Tongue (tissue), 3 donors: ENCODE measurements at places on chromosomes 7 and 10.

- no peak for DNase-seq
Measured at GRCh38 chr10:1115607-1115955, 59.4 kb downstream of the WDR37 start.

DNA sequence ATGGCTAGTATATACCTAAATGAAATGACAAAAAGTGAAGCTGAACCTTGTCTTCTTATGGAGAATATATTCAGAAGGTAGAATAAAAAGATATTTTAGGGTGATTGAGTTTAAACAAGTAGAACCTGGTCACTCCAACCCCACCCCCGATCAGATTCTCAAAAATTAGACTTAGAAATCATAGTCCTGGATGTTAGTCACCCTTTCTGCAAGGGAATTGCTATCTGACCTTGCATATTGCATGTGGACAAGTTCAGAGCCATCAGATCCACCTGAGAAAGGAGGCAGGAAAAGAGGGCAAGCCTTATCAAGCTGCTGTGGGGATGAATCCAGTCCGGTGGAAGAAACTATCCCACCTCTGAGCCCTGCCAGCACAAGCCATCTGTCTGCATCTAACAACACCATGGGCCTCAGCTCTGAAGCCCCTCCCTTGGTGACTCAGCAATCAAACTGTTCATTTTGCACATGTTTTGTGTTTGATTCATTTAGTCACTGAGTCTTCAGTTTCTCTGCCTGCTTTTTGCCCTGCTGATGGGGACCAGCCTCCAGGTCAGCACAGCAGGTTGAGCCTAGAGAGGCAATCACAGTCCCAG is 727.3 kb downstream of the AUTS2 start:
- DNase-seq = peak; percentile 49

DNA sequence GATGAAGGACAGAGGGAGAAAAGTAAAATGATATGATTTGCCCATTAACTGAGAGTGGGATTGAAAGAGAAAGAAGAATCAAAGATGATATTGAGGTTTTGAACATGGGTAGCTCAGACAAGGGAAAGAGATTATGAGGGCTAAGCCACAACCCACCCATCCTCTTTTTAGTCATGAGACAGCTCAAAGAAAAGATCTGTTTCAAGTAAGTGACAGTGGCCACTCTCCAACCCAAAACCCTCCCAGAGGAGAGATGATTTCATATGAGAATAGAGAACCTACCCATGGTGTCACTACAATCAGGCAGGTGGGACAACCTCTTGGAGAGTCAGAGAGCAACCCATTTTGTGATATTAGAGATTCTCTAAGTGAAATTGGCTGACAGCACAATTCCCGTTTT is 32.2 kb downstream of the PLXNA4 start:
- no peak for DNase-seq

GRCh38 chr10:38025283-38025682 is 14.8 kb downstream of the ZNF33A start:
- no peak for DNase-seq

DNA sequence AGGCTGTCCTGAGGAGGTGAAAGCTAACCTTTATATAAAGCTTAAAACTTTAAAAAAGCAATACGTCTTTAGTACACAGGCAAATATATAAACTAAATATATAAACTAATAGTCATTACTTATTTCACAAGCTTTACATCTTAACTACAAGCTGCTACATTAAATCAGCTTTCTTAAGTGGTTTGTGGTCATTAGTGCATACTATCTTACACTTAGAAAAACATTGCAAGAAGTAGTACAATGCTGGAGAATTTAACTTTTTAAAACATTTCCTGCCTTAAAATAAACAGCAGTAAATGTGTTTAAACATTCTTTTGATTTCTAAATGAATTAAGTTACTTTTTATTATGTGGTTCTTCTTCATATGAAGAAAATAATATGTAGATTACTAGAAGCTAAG is 36.3 kb downstream of the MET start:
- no peak for DNase-seq

DNA sequence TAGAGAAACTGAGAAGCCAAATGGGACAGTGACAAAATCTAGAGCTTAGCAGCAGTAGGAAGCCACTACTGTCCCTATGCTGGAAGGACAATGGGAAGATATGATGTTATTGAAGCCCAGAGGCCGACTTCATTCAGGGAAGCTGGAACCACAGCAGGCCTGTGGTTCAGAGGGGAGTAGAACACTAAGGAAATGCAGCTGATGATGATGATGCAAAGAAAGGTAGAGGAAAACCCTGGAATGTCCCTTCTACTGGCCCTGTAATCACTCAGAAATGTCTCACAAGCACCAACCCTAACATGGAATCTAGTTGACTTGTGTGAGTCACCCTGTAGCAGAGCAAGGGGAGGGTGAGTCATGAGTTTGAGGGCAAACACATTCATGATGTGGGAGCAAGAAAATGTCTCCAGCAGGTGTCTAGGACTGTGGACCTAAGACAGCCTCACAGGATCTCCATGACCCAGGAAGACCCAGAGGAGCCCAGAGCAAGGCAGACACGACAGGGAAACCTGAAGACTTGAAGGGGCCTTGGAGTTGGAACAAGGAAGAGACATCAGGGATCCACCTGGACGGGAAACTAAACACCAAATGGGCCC is 37.0 kb upstream of the LRRC17 start:
- DNase-seq = no peak

- DNase-seq = no peak
Measured at GRCh38 chr7:157994319-157994718, 593.3 kb downstream of the PTPRN2 start.

GRCh38 chr7:110541962-110542361 is 549.0 kb upstream of the LRRN3 start:
- no peak for DNase-seq

GRCh38 chr7:12968836-12969422 is 281.5 kb downstream of the ARL4A start:
- no peak for DNase-seq

- DNase-seq = peak; percentile 2
Measured at GRCh38 chr7:110373416-110373815, 717.5 kb upstream of the LRRN3 start.

DNA sequence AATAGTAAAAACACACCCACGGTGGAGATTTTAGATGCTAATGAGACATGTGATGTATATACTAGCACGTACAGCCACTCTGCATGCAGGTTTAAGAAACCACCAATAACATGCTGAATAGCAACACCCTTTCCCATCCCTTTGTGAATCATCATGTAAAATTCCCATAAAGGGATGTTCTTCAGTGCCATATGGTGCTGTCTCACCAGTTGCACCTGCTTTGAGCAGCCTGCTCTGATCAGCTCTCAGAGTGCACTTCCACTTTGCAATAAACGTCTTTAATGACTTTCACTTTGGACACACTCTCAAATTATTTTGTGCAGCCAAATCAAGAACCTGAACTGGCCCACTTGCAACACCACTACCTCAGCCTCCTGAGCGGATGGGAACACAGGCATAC is 615.0 kb downstream of the ANKRD7 start:
- DNase-seq = no peak

DNA sequence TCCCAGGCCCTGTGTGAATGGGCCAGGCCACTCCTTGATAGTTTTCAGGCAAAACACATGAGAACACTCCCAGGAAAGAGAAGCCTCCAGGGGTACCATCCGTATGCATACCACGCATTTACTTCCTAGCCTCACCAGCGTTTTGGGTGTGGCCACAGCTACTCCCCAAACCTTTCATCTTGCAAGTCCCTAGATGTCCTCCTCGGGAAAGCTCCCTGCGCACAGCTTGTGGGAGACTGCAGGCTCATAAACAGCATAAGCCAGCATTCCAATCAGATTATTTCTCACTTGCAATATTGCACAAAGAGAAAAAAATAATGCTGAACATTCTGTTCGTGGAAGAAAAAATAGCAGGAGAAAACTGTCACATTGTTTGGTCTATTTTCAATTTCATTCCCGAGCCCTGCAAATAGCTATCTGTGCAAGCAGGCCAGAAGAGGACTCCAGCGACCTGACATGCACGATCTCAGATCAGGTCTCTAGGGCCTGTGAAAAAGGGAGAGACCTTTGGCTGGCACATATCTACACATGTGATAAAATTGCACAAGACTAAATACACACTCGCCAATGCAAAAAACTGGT is 175.6 kb downstream of the PLXNA4 start:
- no peak for DNase-seq

- peak; percentile 29 for DNase-seq
Measured at GRCh38 chr7:110421490-110422241, 669.3 kb upstream of the LRRN3 start.

DNA sequence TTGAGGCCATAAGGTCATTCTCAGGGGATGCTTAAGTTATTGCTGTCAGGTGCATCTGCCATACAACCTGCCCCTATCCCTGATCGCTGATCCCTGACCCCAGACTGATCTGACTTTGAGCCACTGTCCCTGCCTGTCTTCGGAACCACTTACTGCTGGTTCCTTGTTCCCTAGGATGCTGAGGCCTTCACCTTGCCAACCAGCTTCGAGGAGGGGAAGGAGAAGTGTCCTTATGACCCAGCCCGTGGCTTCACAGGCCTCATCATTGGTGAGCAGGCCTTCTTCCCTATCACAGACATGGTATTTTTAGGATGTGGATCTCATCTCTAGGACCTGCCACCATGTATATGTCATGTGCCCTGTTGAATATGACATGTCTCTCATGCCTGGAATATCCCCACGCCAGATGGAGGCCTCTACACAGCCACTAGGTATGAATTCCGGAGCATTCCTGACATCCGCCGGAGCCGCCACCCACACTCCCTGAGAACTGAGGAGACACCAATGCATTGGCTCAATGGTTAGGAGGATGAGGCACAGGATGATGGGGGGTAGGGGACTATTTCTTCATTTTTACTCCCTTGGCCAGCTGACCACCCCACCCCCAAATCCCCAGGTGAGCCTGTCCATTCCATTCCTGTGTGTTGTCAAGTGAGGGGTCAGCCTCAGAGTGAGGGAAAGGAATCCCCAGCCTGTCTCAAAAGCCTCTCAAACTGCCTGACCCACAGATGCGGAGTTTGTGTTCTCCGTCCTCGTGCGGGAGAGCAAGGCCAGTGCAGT is 9.0 kb downstream of the MRPL43 start:
- DNase-seq = no peak

DNA sequence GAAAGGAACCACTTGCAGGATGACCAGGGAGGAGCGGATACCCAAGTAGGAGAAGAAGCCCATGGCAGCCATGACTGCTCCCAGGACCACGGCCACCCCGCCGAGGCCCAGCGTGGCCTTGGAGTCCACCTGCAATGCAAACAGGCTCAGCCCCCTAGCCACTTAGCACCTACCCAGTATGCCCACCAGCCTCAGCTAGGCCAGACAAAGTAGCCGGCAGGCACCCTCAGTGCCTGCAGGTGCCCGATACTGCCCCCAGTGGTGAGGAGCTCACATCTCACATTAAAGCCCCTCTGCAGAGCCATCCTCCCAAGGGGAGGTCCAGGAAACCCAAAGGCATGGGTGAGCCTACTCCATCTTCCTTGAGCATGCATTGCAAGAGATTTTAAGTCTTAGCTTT is 6.6 kb downstream of the NPC1L1 start:
- peak; percentile 44 for DNase-seq

- no peak for DNase-seq
Measured at GRCh38 chr7:80675090-80675489, 36.6 kb downstream of the CD36 start.

DNA sequence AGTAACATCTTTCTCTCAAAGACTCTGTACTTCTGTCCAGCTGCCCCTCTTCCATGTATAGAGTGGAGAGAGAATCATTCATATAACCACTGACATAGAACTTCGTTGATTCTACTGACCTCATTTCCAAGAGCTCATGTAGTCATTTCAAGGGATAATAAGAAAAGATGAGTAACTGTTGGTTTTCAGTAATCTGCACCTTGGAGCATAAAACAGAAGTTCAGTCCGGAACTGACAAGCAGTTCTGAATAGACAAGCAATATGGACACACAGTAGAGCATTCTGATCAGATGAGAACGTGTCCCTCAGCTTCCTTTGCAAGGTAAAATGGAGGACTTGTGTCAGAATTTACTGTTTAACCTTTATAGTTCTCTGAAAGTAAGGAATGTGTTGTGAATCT is 847.1 kb downstream of the REEP3 start:
- DNase-seq = no peak

DNA sequence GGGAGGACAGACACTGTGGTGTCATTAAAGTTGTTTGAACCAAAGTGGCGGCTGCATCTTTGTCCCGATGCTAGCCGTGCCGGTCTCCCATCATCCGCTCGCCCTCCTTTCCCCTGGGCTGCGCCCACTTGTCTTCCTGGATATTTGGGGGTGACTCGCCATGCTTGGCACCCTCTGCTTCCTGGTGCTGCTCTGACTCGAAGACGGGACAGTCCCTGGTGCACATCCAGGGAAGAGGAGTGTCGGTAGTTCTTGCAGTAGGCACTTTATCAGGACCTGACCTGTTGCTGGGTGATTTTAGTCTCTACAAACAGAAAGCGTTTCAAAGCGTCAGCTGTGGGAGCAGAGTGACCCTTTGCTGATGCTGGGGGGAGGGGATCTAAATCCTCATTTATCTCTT is 68.3 kb upstream of the DNAJB6 start:
- DNase-seq = no peak

DNA sequence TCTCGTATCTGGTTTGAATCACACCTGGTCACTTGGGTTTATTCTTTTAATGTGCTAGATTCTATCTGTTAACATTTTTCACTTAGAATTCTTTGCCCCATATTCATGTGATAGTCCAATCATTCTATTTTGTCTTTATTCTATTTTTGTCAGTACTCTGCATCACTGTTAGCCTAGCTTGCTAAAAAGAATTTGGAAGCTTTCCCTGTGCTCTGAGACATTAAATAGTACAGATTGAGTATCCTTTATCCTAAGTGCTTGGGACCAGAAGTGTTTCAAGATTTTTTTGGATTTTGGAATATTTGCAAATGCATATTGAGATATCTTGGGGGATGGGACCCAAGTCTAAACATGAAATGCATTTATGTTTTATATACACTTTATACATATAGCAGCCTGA is 51.0 kb downstream of the RALA start:
- DNase-seq = no peak

- DNase-seq = no peak
Measured at GRCh38 chr7:84218681-84219080, 24.1 kb upstream of the SEMA3A start.

DNA sequence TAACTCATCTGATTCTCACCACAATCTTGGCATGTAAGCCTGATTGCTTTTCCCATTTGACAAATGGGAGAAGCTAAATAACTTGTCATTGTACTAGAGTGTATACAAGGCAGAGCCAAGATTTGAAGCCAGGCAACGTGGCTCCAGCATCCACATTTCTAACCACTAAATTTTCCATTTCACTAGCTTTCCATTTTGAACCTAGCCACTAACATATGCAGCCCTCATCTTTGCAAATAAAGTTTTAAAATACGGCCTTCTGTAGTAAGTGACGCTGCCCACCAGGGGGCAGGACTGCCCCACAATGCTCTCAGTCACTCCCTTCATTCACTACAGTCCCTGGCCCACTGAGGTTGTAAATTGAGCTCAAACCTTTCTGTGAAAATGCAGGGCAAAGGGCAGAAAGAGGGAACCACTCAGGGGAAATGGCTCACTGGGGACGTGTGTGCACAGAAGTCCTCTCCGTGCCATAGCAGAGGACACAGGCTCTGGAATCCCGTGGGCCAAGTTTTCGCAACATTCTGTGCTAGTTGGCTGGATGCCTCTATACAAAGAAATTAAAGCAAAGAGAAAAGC is 315.7 kb downstream of the TNS3 start:
- peak; percentile 89 for DNase-seq
